Activated CD4-positive, alpha-beta T cell treated with anti-CD3 and anti-CD28 coated beads, Interleukin-2, amount 50 U/mL, for 48 hours (primary cell): ENCODE measurements at places on chromosomes 11 and 22.

DNA sequence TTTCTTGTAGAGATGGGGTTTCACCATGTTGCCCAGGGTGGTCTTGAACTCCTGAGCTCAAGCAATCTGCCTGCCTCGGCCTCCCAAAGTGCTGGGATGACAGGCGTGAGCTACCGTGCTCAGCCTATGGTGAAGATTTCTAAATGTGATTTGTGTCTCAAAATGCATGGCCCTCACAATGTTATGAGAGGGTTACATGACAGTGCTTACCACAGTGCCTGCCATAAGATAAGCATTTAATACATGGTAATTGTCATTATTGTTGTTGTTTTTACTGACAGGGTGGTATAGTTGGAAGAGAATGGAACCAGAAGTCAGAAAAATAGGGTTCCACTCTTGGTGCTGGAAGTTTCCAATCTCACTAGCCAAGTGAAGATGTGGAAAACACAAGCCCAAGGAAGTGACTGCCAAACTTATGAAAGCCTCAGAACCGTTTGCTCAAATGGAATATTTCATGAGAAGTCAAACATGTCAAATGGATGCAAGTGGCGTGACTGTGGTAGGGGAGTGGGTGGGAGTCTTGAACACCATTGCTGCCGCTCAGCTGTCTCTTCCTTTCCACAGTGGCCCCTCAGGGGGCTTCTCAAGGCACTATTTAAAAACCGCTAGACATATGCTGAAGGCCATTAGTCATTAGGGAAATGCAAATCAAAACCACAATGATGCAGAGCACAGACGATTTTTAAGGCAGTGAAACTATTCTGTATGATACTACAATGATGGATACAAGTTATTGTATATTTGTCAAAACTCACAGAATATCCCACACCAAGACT is 29.1 kb upstream of the LMO2 start:
- DNase-seq: peak; percentile 16

DNA sequence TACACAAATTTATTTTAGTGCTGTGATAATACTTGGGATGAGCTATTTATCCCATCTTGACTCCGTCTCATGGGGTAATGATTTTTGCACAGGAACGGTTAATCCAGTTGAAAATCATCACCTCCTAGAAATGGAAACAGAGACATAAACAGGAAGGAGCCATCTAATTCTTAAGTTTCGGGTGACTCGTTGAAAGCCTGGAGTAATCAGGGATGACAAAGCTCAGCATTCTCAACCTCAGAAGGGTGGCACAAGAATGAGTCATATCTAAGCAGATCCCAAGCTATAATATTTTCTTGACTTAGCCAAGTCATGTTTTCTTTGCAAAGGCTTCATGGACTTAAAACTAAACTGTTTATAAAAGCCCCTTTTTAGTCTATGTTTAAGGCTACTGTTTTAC is 280.8 kb upstream of the CCDC90B start:
- DNase-seq: no peak

DNA sequence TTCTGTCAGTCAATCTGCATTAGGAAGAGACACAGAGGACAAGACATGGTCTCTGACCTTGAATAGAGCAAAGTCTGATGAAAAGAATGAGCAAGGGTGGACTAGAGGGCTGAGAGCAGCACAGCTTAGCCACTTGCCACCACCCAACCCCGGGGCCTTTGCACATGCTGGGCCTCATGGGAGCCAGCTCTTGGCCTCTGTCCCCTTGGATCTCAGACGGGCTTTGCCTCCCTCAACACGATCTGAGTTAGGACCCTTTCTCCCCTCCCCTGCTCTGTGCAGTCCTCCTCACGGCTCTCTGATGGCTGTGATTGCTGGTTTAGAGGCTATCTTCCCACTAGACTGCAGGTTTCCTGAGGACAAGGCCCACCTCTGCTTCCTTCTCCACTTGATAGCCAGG is 131.6 kb upstream of the B3GAT1 start:
- DNase-seq: no peak

DNA sequence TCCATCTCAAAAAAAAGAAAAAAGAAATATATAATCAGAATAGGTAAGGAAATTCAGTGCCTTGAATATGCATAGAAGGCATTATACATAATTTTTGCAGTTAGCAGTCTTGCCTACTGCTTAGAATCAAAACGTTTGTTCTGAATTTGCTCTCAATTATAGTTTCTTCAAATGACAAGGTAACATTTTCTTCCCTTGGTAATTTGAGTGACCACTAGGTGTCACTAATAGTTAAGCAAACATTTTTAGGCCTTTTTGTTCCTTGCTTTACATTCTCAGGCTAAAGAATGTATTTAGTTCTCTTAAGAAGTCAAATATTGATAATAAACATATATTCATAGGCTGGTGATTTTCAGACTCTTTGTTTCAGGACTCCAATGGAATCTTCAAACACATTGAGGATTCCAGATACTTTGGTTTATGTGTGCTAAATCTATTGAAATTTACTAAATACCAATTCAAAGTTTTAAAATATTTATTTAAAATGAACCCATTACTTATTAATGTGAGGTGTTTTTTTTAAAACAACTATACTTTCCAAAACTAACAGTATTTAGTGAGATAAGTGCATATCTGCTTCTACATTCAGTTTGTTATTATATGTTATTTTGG is 55.0 kb upstream of the DEPDC7 start:
- no peak for DNase-seq

- peak; percentile 42 for DNase-seq
Measured at GRCh38 chr22:42648368-42649245, 585 bp downstream of the CYB5R3 start.

GRCh38 chr11:91624021-91624420 is 600.6 kb upstream of the FAT3 start:
- DNase-seq: no peak
